ENCODE measurements at places on chromosomes 3 and 15.

GRCh38 chr3:6717026-6717943 is 143.6 kb upstream of the GRM7 start:
- DNase-seq = no peak

DNA sequence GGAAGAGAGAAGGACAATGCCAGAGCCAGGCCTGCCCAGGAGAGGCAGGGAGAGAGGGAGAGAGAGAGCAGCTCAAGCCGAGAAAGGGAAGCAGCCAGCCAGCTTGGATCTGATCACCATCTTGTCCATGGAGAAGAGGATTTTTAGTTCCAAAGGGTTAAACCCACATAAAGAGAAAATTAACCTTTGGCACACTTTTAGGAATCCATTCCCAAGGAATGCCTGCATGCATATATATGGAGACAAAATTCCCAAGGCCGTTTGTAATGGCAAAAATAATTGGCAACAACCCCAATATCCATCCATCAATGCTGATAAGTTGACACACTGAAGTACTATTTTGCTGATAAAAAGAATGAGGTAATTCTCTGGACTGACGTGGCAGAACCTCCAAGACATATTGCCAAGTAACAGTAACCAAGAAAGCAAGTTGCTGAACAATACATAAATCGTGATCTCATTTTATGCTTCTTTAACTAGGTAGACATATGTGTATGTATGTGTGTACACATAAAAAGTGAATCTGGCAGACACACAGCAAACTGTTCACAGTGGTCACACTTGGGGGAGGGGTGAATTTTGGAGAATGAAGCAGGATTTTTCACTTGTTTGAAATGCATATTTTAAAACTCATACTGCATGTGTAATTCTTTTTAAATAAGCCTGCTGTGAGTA is 7.5 kb upstream of the STRA6 start:
- DNase-seq = no peak

DNA sequence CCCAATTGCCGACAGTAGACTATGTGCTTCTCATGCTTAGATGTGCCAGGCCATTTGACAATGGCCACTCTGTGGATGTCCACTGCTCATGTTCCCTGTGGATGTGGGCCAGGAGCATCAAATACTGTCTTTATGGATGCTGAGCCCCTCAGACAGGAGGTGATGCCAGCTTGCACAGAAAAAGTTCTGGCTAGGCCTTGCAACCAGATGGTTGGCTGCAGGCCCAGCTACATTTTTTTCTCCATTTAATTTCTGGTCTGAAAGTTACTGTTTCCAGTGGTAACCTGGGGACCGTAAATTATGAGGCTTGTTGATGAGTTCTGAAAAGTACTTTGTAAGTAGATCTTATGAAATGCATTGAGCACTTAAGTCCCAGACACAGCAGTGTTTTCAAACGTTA is 228.5 kb downstream of the CHL1 start:
- DNase-seq = no peak

- DNase-seq = no peak
These were observed 16.5 kb downstream of the LOXL1 start for GRCh38 chr15:73942751-73943270.

- DNase-seq = no peak
These were observed 46.8 kb upstream of the RORA start for GRCh38 chr15:61275901-61276300.

DNA sequence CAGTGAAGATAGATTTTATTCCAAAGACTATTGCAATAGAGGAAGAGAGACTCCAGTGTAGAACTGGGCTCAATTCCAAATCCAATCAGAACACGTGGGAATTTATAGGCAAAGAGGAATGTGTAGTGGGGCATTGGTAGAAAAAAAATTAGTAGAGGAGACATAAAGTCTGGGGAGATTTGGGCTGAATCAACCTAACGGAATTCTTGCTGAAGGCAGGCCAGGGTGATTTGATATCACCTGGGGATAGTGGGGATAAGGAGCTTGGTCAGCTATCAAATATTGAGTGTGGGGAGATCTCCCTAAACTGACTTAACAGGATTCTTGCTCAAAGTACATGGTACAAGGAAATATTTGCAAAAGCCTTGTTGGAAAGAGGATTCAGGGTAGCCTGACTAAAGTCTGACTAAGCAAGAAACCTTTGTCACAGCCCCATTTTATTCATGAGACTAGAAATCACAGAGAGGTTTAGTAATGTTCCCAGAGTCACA is 29.6 kb downstream of the SST start:
- DNase-seq = no peak

- DNase-seq = no peak
These were observed 142.9 kb upstream of the TP63 start for GRCh38 chr3:189488241-189488767.

GRCh38 chr3:16883057-16883722 is 1.6 kb upstream of the PLCL2 start:
- DNase-seq = no peak

GRCh38 chr15:101045835-101046691 is 126.9 kb downstream of the LRRK1 start:
- DNase-seq = no peak

GRCh38 chr3:109339714-109340648 is 2.6 kb upstream of the DPPA4 start:
- DNase-seq = no peak

DNA sequence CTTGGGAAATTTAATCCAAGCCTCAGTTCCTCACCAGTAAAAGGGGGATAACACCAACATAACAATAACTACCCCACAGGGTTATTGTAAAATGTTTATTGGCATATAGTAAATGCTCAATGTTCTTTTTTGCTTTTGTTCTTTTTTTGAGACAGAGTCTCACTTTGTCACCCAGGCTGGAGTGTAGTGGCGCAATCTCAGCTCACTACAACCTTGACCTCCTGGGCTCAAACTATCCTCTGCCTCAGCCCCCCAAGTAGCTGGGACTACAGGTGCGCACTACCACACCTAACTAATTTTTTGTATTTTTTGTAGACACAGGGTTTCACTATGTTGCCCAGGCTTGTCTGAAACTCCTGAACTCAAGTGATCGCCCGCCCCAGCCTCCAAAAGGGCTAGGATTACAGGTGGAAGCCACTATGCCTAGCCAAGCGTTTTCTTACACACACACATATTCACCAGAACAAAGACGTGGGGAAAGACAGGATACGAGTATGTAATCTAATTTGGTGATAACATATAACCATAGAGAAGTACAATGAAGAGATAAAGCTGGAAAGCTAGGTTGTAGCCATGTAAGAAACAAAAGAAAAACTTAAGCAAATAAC is 11.7 kb downstream of the STAG1 start:
- DNase-seq = no peak

DNA sequence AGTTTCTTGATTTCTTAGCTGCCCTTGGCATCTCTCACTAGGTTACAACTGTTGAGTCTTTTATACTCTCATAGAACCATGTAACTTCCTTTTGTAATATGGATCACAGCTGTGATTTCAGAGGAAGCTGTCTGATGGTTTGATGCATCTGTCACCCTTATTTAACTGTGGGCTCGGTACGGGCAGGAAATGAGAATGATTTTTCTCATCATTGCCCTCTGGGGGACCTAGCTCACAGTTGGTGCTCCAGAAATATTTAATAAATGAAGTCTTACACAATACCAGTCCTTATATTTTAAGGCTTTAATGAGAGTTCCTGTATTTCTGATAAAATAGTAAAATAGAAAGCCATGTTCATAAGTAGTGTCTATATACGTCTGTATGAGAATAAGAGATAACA is 151.2 kb downstream of the EBLN2 start:
- no peak for DNase-seq
